ENCODE measurements at places on chromosomes 3 and 15. TPM values are rescaled to one million over a fixed set of nuclear protein-coding genes. Genes with fewer than 3 reads are reported as not detected.
A peak's percentile ranks its signal among the peaks of the same experiment; 100 is the strongest.

DNA sequence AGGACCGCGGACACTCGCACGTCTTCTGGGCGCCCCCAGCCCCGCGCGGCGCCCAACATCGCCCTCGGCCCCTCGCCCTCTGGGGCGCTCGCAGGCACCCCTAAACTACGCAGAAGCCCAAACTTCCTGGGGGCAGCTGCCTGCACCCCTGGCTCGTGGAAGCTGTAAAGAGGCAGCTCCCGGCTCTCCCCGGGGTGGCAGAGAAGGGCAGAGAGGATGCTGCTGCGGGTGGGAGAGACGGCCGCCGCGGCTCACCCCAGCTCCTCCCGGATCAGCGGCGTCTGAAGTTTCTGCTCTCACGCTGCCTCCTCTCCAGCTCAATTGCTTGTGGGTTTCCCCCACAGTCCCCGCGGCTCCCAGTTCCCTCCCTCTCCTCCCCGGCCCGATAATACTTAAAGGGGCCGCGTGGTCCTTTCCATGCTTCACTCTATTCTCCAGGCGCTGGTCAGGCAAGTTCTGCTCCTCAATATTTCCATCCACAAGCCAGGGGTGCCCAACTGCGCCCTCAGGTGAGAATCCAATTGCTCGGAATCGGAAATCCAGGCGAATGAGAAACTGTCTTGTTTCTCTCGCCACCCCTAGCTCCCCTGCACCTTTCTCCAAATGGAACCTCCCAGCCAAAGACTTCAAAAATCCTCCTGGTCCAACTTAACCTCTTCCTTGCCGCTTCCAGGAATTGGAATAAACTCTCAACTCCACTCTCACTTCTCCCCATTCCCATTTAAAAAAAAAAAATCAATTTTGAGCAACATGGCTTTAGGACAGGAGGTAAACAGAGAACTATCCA is 748.5 kb downstream of the ROBO1 start:
- DNase-seq, result peak; percentile 88

DNA sequence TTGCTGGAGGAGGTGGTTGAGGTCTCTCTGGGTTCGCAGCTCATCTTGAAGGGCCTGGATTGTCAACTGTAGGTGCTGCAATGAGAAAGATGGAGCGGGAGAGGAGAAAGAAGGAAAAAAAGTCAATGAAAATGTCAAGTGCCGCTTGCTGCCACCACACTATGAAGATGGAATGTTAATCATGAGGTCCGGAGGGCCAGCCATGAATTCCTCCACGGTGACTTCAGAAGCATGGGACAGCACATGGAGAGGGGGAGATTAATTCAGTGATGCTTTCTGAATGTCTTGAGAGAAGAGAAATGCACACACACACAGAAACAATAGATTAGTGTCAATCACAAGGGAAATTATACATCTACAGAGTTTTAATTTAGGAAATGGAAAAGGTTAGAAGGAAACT is 171.9 kb downstream of the ERC2 start:
- no peak for DNase-seq

DNA sequence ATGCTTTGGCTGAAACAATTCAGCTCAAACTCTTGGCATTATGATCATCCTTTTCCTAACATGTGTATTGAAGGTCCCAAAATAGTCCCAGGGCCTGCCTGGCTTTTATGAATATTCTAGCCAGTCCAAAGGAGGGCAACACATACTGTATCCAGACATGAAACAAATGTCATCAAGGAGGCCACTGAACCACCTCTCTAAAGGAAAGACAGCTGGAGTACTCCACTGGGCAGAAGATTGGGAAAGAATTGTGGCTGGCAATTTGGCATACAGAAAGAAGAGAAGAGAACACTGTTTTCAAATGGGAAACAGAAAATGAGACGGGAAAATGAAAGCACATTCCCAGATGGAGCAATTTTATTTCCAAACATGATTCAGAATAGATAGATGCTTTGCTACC is 80.6 kb downstream of the NCEH1 start:
- DNase-seq, result peak; percentile 68

- DNase-seq, result no peak
Observed at GRCh38 chr15:74402873-74403587, 30.7 kb downstream of the SEMA7A start.

DNA sequence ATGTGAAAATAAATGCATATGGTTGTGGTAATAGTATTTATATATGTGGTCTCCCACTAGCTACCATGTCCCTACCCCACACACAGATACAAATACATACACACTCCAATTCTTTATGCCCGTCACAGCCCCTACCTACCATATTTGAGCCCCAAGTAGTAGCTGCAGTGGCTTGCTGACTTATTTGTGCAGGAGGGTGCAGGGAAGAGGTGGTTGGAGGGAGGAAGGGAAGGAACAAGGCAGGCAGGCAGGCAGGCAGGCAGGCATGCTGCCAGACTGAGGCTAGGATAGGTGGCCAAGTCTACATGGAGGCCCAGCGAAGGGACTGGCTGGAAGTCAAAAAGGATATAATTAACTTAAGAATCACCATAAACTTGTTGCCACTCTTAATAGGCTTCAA is 82.9 kb downstream of the SCN11A start:
- DNase-seq, result no peak

DNA sequence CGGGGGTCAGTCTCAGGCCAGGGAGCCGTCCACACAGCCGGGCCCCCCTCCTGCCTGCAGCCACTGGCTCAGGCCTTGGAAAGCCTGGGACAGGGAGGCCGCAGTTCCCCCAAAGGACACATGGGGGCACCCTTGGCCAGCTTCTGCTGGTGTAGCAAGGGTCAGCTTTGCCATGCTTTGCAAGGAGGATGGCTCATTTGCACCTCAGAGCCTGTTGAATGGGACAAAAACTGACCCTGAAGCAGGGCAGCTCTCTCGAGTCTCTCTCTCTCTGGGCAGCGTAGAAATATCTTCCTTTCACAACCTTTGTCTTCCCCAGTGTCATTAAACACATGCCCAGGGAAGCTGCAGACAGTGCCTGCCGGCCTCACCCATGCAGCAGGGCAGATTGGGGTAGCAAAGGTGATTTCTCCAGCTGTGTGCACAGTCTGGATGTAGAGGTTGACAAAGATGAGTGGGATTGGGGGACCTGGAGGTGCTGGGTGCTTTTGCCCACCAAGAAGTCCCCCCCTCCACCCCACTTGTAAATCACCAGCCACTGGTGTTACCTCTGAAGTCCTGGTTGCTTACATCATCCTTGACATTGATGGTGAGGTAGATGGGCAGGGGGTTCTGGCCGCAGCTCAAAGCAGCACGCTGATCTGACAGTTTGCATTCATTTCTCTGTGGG is 17.4 kb upstream of the EHD4 start:
- peak; percentile 53 for DNase-seq

- DNase-seq, result peak; percentile 11
Observed at GRCh38 chr15:39641191-39641889, 60.5 kb downstream of the THBS1 start.

DNA sequence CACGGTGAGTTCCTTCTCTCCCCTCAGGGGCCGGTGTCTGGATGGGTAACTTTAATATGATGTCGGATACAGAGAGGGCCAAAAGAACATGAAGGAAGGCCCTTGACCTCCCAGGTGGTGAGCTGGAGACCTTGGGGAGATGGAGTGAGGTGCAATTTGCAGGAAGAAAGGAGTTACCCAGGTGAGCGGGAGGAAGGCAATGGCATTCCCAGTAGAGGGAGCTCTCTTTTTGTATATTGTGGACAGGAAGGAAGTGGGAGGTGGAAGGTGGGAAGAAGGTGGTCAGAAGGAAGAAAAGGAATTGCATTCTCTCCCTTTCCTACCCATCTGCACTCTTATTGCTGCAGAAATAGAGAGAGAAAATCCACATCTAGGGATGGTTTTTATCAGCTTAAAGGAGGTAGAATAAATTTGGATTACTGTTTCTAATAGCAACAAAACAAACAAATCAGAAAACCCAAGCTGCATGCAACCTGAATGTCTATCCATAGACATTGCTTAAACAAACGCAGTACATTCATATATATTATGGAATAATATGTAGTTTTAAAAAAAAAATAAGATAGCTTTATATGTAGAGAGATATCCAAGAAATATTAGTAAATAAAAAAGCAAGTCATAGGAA is 169.0 kb upstream of the TSC22D2 start:
- DNase-seq, result no peak

- no peak for DNase-seq
Observed at GRCh38 chr3:195212749-195213375, 58.1 kb downstream of the XXYLT1 start.

DNA sequence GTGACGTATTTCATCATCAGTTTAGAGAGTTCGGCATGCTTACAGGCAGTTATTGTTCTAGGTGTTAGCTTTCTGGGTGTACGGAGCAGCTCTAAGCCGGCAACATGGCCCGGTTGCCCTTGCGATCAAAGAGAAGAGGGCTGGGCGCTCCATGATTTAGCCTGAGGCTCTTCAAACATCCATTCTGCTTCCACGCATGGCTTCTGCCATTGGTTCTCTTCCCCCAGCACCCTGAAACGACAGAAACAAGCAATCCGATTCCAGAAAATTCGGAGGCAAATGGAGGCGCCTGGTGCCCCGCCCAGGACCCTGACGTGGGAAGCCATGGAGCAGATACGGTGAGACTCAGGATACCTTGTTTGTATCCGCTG is 574 bp downstream of the NGRN start:
- DNase-seq, result peak; percentile 38

- DNase-seq, result no peak
Observed at GRCh38 chr3:10466186-10466585, 39.2 kb downstream of the ATP2B2 start.

- no peak for DNase-seq
Observed at GRCh38 chr15:77042955-77043920, 27.7 kb downstream of the TSPAN3 start.

GRCh38 chr15:81723701-81724100 is 322.1 kb downstream of the MEX3B start:
- no peak for DNase-seq

GRCh38 chr15:64447536-64448315 is 12.7 kb upstream of the ZNF609 start:
- no peak for DNase-seq

DNA sequence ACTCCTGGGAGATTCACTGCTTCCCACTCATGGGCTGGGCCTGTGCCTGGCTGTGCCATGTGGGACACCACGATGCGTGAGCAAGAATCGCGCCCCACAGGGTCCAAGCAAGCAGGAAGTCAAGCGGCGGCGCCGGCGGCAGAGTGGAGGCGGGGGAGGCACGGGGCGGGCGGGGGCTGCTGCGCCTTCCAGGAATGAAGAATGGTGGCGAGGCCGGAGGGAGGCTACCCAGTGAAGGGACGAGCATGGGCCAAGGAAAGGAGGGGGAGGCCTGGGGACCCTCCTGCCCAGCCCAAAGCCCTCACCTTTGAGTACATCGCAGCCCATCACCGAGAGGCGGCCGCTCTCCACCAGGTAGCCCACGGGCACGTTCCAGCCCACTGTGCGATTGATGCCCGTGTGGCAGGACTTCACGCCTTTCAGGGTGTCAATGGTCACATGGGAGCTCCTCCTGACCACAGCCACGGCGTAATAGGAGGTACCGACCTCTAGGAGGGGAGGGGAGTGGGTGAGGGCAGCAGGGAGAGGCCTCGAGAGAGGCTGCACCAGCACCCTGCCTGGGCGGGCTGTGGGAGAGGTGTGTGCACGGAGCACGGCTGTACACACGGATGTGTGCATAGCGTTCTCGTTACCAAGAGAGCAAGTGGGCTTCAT is 5.5 kb downstream of the MELTF start:
- no peak for DNase-seq

GRCh38 chr3:133701435-133702358 is 40.0 kb upstream of the TOPBP1 start:
- no peak for DNase-seq

- DNase-seq, result no peak
Observed at GRCh38 chr3:14392231-14392630, 10.2 kb upstream of the SLC6A6 start.

DNA sequence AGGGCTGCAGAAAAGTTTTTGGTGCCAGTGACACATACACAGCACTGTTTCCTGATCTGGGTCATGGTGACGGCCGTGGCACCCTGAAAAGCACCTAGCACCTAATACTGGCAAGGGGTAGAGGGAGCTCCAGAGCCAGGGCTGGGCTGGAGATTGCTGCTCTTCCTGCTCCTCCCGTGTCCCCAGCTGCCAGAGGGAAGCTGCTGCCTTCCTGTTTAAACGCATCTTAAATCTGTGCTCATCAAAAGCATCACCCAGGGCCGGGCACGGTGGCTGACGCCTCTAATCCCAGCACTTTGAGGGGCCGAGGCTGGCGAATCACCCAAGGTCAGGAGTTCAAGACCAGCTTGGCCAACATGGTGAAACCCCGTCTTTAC is 156.7 kb upstream of the MEF2A start:
- peak; percentile 56 for DNase-seq

DNA sequence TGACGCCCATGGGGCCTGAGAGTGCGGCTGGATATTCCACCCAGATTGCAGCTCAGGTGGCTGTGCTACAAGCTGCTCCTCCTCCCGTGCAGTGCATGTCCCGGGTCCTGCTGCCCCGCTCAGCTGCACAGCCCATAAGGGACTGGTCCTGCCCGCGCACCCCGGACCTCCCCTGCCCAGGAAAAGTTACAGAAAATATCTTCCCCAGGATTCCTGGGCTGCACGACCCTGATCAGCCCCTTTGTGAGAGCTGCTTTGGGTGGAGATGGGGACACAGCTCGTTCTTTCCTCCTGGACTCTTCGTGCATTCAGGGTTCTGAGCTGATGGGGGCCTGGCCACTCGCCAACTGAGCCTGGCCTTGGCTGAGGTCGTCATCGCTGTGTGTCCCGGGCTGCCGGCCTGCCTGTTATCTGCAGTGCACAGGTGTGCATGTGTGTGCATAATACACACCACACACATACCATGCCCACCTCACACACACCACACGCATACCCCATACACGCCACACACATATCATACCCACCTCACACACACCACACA is 28.8 kb downstream of the APBA2 start:
- no peak for DNase-seq

- DNase-seq, result no peak
Observed at GRCh38 chr15:37221671-37222145, 121.4 kb upstream of the MEIS2 start.

- no peak for DNase-seq
Observed at GRCh38 chr3:107369791-107370190, 7.4 kb upstream of the CCDC54 start.

DNA sequence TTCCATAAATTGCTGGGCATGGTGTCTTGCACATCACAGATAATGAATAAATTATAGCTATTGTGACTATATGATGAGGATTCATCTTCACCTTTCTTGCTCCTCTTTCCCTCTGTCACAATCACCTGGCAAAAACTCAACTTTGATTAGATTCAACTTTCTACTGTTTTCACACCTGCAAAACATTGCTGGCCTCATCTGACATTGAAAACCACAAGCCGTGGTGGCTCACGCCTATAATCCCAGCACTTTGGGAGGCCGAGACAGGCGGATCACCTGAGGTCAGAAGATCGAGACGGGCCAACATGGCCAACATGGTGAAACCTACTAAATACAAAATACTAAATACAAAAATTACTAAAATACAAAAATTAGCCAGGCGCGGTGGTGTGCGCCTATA is 12.7 kb upstream of the PEX5L start:
- no peak for DNase-seq

LRTM1 gene
- not detected for total RNA-seq

TMED3 gene
- total RNA-seq, result 163 TPM

C2CD4A gene
- not detected for total RNA-seq

CA12 gene
- 5.2 TPM for total RNA-seq

NTRK3 gene
- 0.23 TPM for total RNA-seq

EFCAB12 gene
- 0.06 TPM for total RNA-seq

CASR gene
- total RNA-seq, result not detected

CLEC3B gene
- 0.40 TPM for total RNA-seq

CDV3 gene
- 176 TPM for total RNA-seq

CCR8 gene
- total RNA-seq, result not detected

TRPM1 gene
- not detected for total RNA-seq

APH1B gene
- total RNA-seq, result 27.3 TPM

MYL3 gene
- not detected for total RNA-seq

ITGA11 gene
- total RNA-seq, result 22.0 TPM

C3orf80 gene
- 0.06 TPM for total RNA-seq

CDHR4 gene
- not detected for total RNA-seq

STIMATE gene
- total RNA-seq, result 13.6 TPM

VGLL4 gene
- 66.5 TPM for total RNA-seq
